ENCODE measurements at places on chromosomes 5 and 9. TPM values are rescaled to one million over a fixed set of nuclear protein-coding genes. Genes with fewer than 3 reads are reported as not detected.
A peak's percentile ranks its signal among the peaks of the same experiment; 100 is the strongest.

GRCh38 chr5:16626696-16627264 is 10.0 kb upstream of the RETREG1 start:
- DNase-seq: no peak
- H3K36me3 ChIP-seq: peaks cover 2% of the 10 kb centered on the region
- H3K4me3 ChIP-seq: peak overlapping the region; percentile 13
- no peaks in the 10 kb centered on the region for H3K27me3 ChIP-seq

- DNase-seq: no peak
- no peak overlapping the region for H3K4me3 ChIP-seq
- peaks cover 14% of the 10 kb centered on the region for H3K4me1 ChIP-seq
- no peaks in the 10 kb centered on the region for H3K27me3 ChIP-seq
- no peaks in the 10 kb centered on the region for H3K36me3 ChIP-seq
- no peak overlapping the region for H3K27ac ChIP-seq
Measured at GRCh38 chr5:142841511-142842265, 71.5 kb downstream of the ARHGAP26 start.

- H3K4me1 ChIP-seq: no peaks in the 10 kb centered on the region
- H3K27ac ChIP-seq: peak overlapping the region; percentile 72
- peaks cover 3% of the 10 kb centered on the region for H3K36me3 ChIP-seq
- peaks cover 5% of the 10 kb centered on the region for H3K27me3 ChIP-seq
Measured at GRCh38 chr5:140165101-140165922, 9.7 kb upstream of the CYSTM1 start.

- H3K27me3 ChIP-seq: peaks cover 32% of the 10 kb centered on the region
- H3K27ac ChIP-seq: no peak overlapping the region
- H3K4me3 ChIP-seq: no peak overlapping the region
- peaks cover 3% of the 10 kb centered on the region for H3K4me1 ChIP-seq
- DNase-seq: no peak
- peaks cover 4% of the 10 kb centered on the region for H3K36me3 ChIP-seq
Measured at GRCh38 chr9:124473310-124473709, 23.1 kb downstream of the ADGRD2 start.

DNA sequence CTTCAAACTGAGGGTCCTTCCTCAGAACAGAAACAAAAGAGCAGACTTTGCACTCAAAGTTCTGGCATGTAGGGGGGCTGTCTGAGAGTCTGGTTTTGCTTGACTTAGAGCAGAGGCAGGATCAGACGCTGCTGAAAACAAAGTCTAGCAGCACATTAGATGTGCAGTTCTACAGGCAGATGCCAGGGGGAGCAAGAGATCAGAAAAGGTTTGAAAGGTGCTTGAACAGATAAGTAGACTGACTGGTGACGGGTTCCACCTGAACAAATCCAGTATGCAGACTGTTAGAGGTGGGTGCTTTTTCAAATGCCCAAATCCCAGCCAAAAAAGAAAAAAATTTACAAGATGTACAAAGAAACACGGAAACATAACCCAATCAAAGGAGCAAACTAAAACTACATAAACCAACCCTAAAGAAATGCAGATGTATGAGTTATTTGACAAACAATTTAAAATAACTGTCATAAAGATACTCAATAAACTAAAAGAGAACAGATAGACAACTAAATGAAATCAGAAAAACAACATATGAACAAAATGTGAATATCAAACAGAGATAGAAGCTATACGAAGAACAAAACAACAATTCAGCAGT is 194.7 kb upstream of the FREM1 start:
- peaks cover 22% of the 10 kb centered on the region for H3K27me3 ChIP-seq
- no peak overlapping the region for H3K4me3 ChIP-seq
- DNase-seq: peak; percentile 32

- H3K27ac ChIP-seq: no peak overlapping the region
- H3K36me3 ChIP-seq: no peaks in the 10 kb centered on the region
- H3K27me3 ChIP-seq: peaks cover 29% of the 10 kb centered on the region
- peaks cover 4% of the 10 kb centered on the region for H3K4me1 ChIP-seq
- DNase-seq: no peak
Measured at GRCh38 chr5:124660229-124661093, 86.0 kb downstream of the ZNF608 start.

DNA sequence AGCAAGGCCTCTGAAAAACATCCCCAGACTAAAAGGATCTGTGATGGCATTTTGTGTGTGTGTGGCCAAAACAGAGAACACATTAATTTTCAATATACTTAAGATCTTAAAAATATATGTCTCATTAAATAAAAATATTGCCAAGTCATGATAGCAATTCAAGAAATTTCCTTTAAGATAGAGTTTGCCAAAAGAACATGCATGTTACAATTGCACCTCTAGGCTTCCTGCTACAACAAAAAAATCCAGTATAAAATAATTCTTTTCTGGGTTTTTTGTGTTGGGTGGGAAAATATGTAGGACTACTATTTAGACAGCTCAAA is 5.2 kb downstream of the ANXA1 start:
- peak overlapping the region; percentile 100 for H3K27ac ChIP-seq
- DNase-seq: no peak
- H3K4me1 ChIP-seq: peaks cover 38% of the 10 kb centered on the region
- peaks cover 5% of the 10 kb centered on the region for H3K36me3 ChIP-seq

DNA sequence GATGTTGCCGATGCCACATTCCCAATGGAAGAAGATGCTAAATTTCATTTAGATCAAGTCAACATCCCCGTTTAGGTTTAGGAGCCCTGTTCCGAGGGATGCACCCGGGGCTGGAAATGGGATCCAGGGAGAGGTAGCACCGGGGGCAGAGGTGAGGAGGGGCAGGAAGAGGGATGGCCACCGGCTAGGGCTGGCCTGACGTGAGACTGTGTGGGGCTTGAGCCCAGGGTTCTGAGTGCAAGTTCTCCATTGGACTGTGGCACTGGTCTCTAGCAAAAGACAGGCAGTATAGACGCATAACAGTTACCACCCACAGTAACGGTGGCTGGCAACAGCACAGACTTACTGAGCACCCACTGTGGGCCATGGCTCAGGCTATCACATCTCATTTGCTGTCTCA is 209.0 kb upstream of the MVB12B start:
- peaks cover 5% of the 10 kb centered on the region for H3K36me3 ChIP-seq
- H3K4me3 ChIP-seq: no peak overlapping the region
- peaks cover 2% of the 10 kb centered on the region for H3K4me1 ChIP-seq
- DNase-seq: no peak
- H3K27ac ChIP-seq: no peak overlapping the region
- H3K27me3 ChIP-seq: peaks cover 60% of the 10 kb centered on the region

DNA sequence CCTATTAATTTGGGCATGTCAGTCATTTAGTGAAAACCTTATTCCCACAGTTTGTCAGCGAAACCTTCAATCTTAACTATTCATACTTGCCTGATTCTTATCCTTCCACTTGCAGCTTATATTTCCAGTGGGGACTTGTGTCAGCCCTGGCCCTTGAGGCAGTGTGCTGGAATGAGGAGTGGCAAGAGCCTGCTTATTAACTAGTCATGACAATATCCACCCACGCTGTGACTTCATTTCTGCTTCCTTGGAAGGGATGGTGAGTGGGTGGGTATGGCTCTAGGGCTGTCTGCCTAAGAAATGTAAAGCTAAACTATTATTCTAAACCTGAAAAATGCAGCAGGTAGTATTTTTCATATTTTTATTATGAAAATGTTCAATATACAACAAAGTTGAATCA is 34.0 kb upstream of the LURAP1L start:
- DNase-seq: no peak
- H3K36me3 ChIP-seq: no peaks in the 10 kb centered on the region
- no peak overlapping the region for H3K27ac ChIP-seq
- no peaks in the 10 kb centered on the region for H3K4me1 ChIP-seq
- H3K27me3 ChIP-seq: no peaks in the 10 kb centered on the region

- no peaks in the 10 kb centered on the region for H3K36me3 ChIP-seq
- no peaks in the 10 kb centered on the region for H3K4me1 ChIP-seq
- no peak for DNase-seq
- peaks cover 17% of the 10 kb centered on the region for H3K27me3 ChIP-seq
Measured at GRCh38 chr5:127702926-127703561, at the start of gene CCDC192. CCDC192 (plus strand) TSS chr5:127703391; CDS start chr5:127703446, 55 bp downstream.

- no peaks in the 10 kb centered on the region for H3K36me3 ChIP-seq
- peaks cover 27% of the 10 kb centered on the region for H3K27me3 ChIP-seq
- H3K4me1 ChIP-seq: peaks cover 9% of the 10 kb centered on the region
- no peak overlapping the region for H3K4me3 ChIP-seq
- no peak for DNase-seq
Measured at GRCh38 chr5:168215646-168216045, 75.8 kb upstream of the WWC1 start.

Gene SCGB3A2
- total RNA-seq: not detected

Gene IL33
- total RNA-seq: not detected

Measured in T-helper 17 cell (primary cell).